Central memory CD8-positive, alpha-beta T cell (primary cell): ENCODE measurements at places on chromosomes 11 and 22.

DNA sequence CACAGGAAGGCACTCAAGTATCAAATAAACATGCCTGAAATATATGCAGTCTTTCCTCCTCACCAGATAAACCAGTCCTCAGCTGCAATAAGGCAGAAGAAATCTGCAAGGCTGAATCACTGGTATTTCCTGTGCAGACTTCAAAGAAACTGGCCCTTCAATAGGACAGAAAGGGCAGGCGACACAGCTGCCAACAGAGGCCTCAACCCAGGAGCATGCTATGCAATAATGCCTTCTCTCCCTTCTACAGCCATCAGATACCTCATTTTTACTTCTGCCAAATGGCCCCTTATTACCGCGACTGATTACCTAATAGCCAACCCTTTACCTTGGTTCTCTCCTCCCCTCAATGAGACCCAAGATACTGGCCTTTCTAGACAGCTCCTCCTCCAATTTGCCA lies 8.0 kb downstream of the NUMA1 start:
- no peak overlapping the region for H3K27ac ChIP-seq
- H3K36me3 ChIP-seq = peaks cover 8% of the 10 kb centered on the region
- H3K27me3 ChIP-seq = no peaks in the 10 kb centered on the region
- no peak for DNase-seq

DNA sequence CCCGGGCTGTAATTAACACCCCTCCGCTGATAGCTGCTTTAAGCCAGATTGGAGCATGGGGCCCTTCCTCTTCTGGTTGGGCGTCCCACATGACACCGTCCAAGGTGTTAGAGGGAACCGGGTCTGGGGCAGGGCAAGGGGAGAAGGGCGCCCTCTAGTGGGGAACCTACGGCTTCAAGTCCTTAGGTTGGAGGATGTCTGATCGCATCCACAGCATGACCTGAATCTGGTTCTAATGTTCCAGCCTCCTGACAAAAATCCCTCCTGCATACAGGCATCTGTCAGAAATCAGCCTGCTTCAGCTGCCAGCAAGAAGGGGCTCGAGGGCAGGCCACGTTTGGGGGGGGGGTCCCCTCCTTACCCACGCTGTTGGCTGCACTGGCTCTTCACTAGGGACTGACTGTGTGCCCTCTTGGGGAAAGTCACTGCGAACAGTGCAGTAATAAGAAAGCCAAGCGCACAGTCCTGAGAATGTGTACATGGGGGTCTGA lies 94.2 kb upstream of the TBCEL start:
- peaks cover 5% of the 10 kb centered on the region for H3K4me1 ChIP-seq
- no peak overlapping the region for H3K4me3 ChIP-seq
- peaks cover 13% of the 10 kb centered on the region for H3K27me3 ChIP-seq

GRCh38 chr22:25930788-25931310 lies 188.9 kb downstream of the MYO18B start:
- H3K36me3 ChIP-seq = no peaks in the 10 kb centered on the region
- no peak overlapping the region for H3K27ac ChIP-seq
- no peak for DNase-seq
- H3K4me1 ChIP-seq = no peaks in the 10 kb centered on the region

- H3K27ac ChIP-seq = no peak overlapping the region
- DNase-seq = no peak
- H3K36me3 ChIP-seq = no peaks in the 10 kb centered on the region
Observed at GRCh38 chr11:131622193-131622592, 251.8 kb downstream of the NTM start.

DNA sequence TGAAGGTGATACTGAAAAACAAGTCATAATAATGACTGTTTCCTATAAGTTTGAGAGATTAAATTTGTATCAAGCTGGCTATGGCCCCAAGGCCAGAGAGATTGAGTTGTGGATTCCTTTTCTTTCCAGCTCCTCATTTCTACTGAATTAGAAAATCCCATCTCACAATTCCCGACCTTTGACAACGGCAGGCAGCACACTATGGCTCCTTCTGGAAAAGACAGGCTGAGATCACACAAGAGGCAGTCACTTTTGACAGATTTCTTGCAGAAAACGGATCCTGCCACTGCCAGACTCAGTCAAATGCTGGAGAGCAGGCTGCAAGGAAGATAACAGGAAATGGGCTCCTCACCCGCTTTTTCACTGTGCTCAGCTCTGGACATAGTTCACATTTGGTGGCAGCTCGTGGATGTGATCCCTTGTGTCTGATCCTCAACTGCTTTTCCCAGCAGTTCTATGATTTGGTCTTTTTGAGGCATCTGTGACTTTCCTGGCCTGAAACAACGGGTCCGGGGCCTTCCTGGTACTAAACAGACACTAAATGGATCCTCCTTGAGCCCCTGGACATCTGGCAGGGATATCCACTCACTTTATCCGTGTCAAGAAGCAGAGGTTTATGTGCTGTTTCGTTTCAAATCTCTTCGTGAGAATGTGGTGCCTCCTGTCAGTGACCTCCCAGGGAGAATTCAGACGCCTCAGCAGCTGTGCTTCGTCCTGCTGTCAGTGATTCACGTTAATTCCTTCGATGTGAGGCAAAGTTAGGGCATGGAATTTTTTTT lies 26.1 kb upstream of the RTL6 start:
- no peak for DNase-seq
- H3K4me1 ChIP-seq = no peaks in the 10 kb centered on the region
- H3K36me3 ChIP-seq = peaks cover 3% of the 10 kb centered on the region
- H3K27me3 ChIP-seq = peaks cover 70% of the 10 kb centered on the region

GRCh38 chr11:17479284-17480214 lies 2.9 kb upstream of the ABCC8 start:
- no peaks in the 10 kb centered on the region for H3K36me3 ChIP-seq
- DNase-seq = no peak
- H3K4me1 ChIP-seq = no peaks in the 10 kb centered on the region
- peaks cover 58% of the 10 kb centered on the region for H3K27me3 ChIP-seq
- H3K4me3 ChIP-seq = no peak overlapping the region
- no peak overlapping the region for H3K27ac ChIP-seq

DNA sequence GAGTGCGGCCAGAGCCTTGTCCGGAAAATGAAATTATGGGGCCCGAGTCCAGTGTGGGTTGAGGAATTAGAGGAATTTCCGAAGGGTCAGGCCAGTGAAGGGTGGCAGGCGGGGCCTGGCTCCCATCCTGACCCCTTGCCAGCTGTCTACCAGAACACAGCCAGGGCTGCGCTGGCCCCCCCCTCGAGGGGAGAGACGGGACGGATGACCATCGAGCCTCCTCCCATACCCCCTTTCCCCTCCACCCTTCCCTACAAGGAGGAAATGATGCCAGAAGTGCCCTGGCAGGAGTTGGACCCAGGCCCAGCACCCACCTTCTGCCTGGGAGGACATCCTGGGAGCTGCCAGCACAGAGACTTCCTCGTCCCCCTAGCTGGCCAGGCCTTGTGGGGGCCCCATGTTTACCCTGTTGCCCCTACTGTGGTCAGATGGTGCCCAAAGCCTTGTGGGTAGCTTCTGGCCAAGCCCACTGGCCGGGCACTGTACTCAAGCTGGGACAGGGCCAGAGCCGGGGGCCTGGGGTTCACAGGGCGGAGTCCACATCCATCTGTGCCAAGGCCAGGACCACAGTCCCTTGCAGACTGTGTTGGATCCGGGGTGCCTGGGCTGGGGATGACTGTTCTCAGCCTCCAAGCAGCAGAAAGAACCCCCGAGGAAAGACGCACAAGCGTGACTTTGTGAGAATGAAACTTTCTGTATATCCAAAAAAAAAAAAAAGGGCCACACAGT lies 20.8 kb downstream of the ARVCF start:
- no peaks in the 10 kb centered on the region for H3K36me3 ChIP-seq
- no peaks in the 10 kb centered on the region for H3K27me3 ChIP-seq
- no peak overlapping the region for H3K4me3 ChIP-seq
- no peaks in the 10 kb centered on the region for H3K4me1 ChIP-seq
- DNase-seq = no peak
